ENCODE measurements at places on chromosomes 16 and 17.

- peak; percentile 69 for DNase-seq
Measured at GRCh38 chr17:74368341-74369081, 1.2 kb downstream of the GPR142 start.

GRCh38 chr17:15278924-15279477, 13.9 kb upstream of the PMP22 start:
- DNase-seq: no peak

- no peak for DNase-seq
Measured at GRCh38 chr17:71501711-71502110, 619.1 kb upstream of the SOX9 start.

DNA sequence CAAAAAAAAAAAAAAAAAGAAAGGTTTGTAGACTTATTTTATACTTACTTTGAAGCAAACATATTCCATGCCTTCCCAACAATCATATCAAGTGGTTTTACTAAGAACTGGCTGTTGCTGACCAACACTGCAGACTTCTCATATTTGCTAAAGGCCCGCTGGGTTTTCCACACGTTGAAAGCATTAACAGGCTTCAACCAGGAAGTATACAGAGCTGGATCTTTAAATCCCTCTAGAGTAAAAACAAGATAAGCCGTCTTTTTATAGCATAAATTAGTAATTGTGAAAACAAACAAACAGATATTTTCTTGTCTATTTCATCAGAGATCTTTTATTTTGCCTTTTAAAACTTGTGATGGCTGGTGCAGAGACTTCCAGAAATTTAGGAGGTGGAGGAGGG, 29.1 kb downstream of the TUBD1 start:
- DNase-seq: no peak

DNA sequence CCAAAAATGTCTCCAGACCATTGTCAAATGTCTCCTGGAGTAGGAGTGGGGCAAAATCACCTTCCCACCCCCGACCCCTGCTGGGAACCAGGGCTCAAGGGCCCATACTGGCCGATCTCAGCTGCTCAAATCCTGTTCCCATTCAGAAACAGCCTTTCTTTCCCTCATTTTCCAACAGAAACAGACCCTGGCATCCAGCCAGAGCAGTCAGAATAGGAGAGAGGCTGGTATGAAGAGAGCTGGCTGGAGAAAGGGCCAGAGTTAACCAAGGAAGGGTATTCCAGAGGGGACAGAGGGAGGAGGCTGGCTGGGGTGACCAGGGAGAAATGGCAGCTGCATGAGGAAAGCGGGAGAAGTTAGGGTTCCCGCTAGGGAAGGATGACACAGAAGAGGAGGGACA, 199.1 kb downstream of the XYLT1 start:
- DNase-seq: no peak

GRCh38 chr17:27226611-27227230, 67.2 kb upstream of the WSB1 start:
- no peak for DNase-seq

DNA sequence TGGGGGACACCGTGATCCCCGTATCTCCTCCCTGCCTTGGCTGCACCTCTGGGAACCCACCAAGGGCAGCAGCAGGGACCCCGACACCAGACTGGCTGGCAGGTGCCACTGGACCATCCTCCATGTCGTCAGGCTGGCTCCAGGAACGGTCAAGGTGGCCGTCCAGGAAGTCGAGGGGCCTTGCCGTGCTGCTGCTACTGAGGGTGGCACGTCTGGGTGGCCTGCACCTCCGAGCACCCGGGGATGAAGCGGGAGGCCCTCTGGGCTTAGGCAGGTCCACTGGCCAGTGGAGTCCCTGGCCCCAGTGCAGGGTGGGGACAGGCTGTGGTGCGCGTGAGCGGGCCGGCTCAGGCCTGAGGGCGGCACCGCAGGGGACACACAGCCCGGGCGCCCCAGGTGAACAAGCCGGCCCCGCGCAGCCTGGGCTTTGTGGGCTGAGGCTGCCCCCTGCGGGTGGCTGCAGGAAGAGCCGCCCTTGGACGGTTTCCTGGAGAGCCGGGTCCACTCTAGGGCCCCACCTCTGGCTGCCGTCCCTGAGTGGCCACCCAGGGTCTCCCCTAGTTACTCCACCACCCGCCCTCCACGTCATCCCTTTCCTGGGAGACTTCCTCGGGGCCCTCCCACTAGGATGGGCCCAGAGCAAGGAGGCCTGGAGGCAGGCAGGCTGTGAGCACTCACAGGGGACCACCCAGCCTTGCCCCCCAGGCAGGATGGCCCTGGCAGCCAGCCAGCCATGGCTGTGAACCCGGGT, 42.8 kb upstream of the ZC3H18 start:
- DNase-seq: peak; percentile 78

- no peak for DNase-seq
Measured at GRCh38 chr17:65017207-65017774, 39.2 kb downstream of the GNA13 start.

GRCh38 chr17:63805591-63805990, 21.6 kb upstream of the PSMC5 start:
- DNase-seq: no peak

- DNase-seq: no peak
Measured at GRCh38 chr17:78896834-78897663, 6.0 kb downstream of the CEP295NL start.

DNA sequence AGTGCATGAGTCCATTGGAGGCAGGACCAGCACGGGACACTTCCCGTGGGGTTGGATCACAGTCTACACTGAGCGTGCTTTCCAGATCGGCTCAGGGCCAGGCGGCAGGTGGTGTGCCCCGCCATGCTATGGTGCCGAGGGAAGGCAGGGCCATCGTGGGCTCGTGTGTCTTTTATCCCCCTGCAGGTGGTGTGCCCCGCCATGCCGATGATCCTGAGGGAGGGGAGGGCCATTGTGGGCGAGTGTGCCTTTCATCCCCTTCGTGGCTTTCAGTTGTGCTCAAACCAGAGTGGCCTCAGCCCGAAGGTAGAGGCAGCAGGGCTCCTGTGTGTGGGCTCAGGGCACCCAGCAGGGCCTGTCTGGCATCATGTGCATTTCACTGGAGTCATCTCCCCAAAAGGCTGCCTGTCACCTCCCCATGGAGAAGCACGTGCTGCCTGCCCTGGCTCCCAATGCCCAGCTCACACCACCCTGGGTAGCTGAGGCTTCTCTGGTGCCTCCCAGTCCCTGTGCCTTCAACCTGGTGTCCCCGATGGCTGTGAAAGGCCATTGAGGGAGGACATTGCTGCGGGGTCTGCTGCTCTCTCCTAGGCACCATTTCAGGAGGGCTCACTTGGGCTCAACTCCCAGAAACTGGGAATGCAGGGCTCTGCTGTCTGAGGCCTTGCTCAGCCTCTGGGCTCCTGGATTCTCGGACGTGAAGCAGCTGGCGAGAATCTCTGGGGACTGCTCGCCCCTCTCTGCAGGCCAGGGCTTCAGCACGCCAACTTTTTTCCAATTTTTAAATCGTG, 207.6 kb downstream of the NPIPB11 start:
- no peak for DNase-seq

DNA sequence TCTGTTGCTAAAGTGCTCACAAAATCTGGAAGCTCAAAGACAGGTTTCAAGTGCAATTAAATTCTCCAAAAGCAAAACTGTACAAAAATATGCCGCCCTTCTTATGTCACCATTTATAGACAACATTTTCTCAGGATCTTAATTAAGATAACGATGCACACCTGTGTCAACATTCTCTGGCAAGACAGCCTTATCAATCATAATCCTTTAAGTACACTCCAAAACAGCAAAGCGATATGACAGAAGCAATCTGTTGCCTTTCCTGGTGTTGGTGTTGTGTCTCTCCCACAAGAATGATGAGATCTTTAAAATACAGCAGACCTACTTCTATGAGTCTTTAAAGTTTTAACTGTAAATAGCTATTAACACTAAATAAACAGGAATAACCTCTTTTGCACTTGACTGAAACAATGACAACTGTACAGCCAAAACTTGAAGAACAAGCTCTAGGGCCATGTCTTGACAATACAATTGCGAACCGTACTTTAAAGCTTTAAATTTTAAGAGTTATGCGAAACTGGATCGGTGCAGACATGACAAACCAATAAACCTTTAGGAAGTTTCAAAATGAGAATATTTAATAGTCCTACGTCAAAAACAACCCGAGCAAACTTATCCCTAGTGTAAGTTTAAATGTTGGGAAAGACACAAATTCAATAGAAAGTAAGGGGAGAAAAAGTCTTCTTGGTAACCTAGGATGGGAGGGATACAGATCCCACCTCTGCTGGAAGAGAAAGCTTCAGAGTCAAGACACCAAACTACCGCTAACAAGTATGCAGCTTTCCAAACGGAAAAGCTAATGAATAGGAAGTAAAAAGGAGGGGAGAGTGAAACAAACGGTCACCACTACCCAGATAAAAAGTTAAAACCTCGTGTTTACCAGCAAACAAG, 3.3 kb upstream of the IRX5 start:
- DNase-seq: no peak

DNA sequence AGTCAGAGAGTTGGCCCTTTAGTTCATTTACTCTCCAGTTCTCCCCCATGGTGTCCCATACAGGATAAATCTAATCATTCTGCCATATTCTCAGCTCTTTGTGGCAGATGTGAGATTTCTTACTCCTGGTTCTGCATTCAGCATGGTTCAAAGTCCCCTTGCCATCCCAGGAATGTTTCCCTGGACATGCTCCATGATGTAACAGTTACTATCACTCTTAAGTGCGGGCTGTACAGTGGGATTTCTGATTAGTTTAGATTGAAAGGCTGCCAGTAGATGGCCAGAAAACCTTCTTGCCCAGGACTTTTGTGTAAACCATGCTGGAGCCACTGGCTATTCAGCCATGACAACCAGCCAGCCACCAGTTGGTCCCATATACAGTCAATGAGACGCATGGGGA, 10.4 kb downstream of the KRT37 start:
- DNase-seq: no peak

DNA sequence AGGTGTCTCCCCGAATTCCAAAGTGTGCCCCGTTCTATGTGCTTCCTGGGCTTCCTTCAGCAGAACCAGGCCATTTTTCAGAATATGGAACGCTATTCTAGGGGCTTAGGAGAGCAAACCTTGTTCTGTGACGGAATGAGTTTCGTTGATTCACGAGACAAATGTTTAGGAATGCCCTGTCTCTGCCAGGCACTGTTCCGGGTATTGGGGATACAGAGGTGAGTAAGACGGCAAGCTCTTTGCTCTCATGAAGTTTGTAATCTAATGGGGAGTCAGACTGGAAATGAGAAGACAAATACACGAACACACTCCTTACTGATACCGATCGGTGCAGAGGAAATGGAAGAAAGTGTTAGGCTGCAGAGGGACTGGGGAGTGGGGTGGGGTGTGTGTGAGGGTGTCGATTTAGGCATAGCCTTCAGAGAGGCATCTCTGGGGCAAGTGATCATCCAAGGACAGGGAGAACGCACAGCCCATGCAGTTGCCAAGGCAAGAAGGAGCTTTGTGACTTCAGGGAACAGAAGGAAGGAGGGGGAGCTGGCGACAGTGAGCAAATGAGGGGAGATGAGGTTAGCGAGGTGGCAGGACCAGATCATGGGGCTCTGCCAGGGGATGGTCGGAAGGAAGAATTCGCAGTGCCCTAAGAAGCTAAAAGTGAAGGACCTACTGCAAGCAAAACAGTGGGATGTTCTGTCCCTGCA, 189.6 kb downstream of the MSI2 start:
- no peak for DNase-seq

- DNase-seq: no peak
Measured at GRCh38 chr17:76394166-76394565, 9.8 kb downstream of the SPHK1 start.

DNA sequence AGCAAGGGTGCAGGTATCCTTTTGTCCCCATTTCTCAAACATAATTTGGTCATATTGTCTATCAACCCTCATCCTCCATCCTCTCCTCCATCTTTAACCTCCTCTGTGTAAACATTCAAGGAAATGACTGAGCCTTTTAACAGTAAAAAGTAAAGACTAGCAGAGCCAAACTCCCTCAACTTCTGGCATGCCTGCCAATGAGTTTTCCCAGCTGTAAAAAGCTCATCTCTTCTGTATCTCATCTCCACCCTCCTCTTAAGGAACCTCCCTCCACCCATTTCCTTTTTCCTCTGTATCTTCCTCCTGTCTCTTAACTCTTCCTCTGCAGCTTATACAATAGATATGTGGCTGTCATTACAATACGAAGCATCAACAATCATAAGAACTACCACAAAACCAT, 76.9 kb upstream of the PSMD7 start:
- DNase-seq: no peak

DNA sequence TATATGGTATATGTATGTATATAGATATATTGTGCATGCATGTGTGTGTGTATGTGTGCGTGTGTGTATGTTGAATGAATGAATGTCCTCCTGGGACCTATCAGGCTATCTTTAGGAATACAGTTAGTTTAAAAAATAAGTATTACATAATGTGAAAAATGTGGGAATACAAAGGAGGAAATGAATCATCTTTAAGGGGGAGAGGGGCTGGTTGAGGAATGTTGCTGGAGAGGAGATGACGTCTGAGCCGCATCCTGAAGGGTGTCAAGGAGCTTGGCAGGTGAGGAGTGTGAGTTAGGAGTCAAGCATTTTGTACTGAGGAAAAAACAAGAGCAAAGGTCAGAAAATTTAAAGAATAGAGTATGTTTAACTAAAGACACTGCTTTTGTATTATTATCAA, 62.4 kb upstream of the NLK start:
- DNase-seq: no peak

DNA sequence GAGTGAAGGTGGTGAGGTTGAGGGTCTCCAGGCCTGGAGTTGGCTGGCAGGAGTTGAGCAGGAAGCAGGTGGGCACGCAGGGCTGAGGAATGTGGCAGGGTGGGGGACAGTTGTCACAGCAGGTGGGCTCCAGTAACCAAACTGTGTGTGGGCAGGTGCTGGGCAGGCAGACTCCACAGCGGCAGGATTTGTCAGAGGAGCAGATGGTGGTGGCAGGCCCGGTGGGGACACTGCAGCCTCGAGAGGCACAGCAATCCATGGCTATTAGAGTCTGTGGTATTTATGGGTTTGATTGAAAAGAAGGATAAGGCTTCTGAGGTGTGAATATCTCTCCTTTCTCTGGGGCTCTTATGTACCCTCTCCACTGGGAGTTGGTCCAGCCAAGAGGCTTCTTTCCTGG, at the start of gene KRTAP3-3:
Gene KRTAP3-3, minus strand, starts transcription at position 326 of the 400 bp plus-strand sequence. Its CDS starts 67 bp downstream, at position 259.
- no peak for DNase-seq

- DNase-seq: no peak
Measured at GRCh38 chr17:61214753-61215152, 184.9 kb upstream of the TBX2 start.

DNA sequence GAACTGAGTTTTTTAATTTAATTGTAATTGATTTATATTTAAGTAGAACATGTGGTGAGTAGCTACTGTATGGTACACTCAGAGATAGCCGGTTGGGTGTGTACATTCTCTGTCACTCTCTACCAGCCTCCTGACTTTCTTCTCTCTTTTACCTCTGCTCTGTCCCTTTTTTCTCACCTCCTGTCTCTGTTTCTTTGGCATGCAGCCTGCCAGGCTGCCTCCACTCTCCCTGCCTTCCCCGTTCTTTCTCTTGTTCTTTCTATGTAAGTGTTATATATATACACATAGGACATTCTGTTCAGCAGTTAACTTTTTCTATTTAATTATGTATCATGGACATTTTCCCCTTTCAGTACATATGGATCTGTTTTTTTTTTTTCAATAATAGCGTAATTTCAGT, 50.8 kb downstream of the MRTFB start:
- no peak for DNase-seq
